ENCODE measurements at places on chromosomes 6 and 20.
A peak's percentile ranks its signal among the peaks of the same experiment; 100 is the strongest.

DNA sequence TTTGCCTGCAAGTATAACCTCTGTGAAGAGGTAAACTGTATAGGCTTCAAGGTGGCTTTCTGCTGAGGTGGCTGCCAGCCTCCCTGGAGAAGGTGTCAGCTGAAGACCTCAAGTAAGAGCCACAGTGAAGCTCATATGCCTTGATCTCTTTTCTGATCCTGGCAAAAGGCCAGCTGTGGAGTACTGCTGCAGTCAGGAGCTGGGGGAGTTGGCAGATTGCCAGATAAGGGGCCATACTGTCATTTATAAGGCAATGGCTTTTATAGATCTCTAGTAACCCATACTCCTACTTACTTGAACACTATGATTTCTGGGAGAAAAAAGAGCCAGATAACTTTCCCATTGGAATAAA lies 8.8 kb upstream of the CEP85L start:
- peak; percentile 48 for DNase-seq

- peak; percentile 33 for DNase-seq
Observed at GRCh38 chr6:87212596-87212995, 57.2 kb downstream of the ZNF292 start.

GRCh38 chr20:11118802-11119380 lies 445.1 kb upstream of the JAG1 start:
- no peak for DNase-seq

GRCh38 chr20:44001667-44002596 lies 87.3 kb downstream of the TOX2 start:
- no peak for DNase-seq

DNA sequence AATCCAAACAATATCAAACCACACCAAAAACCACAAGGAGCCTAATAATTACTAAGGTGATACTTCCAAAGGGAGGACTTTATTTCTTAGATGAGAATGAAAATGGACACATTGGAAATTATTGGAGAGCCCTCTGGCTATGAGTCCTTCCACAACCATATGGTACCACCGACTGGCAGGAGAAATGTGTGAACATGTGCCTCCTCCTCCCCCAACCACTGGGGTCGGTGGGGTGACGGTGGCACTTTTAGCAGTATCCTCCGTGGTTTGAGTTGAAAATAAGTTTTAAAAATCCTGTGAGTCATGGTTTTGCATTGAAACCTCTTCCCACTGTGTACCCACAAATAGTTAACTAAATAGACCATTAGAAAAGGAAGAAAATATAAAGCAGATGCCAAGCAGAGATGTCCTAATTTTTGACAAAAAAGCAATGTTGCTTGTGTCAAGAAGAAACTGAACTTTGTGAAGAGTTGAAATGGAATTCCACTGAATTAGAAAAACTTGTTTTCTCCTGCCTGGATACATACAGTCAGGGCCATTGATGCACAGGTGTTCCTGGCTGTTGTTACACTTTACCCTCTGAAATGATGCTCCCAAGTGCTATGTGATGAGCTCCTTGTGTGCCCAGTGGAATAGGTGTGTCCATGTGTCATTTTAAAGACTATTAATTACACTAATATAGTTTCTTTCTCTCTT lies 3.2 kb downstream of the EDN1 start:
- no peak for DNase-seq

GRCh38 chr6:108742041-108742440 lies 106.2 kb upstream of the ARMC2 start:
- peak; percentile 17 for DNase-seq

DNA sequence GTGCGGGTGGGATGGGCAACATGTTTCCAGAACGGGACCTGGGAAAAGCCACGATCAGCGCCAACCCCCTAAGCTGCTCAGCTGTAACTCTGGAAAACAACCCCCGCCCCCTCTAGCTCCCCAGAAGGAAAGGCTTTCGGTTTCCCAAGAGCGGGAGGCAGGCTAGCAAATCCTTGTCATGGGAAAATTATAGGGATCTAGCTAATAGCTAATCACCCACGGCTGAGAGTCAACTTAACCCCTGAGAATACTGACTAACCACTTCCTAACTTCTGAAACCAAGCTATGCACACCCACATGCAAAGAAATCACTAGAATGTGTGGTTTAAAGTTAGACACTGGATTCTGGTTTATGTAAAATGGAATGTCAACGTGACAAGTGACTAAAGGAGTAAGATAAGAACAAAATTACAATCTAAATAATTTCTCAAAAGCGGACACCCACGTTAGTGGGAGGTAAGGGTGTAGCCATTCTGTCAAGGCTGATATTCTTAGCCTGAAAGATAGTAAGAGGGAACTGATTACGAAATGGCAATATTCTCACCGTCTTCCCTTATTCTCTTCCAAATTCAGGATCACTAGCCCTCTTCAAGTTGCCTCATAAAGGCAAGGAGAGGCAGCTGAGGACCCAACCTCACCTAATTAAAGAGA lies 20.1 kb downstream of the JAG1 start:
- DNase-seq, result no peak

DNA sequence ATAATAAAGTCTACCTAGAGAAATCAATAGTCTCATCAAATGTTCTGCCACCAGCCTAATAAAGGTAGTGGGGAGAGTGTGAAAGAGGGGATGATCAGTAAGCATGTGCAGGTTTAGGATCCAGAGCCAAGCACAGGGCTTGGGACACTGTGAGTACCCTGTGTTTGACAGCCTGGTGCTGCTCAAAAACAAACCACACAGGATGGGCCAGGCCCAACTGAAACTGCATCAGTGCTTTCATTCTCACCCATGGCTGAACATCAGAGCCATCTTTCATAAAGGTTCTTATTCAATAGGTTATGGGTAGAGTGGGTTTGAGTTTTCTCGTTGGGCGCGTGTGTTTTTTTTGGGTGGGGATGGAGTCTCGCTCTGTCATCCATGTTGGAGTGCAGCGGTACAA lies 87.3 kb upstream of the NHSL1 start:
- DNase-seq, result no peak
